ENCODE measurements at places on chromosomes 4 and X. TPM values are rescaled to one million over a fixed set of nuclear protein-coding genes. Genes with fewer than 3 reads are reported as not detected.

The SHOX gene
- 13.4 TPM for total RNA-seq

- H3K27me3 ChIP-seq, result no peaks in the 10 kb centered on the region
- H3K27ac ChIP-seq, result no peak overlapping the region
- DNase-seq, result no peak
- H3K4me3 ChIP-seq, result no peak overlapping the region
- peaks cover 36% of the 10 kb centered on the region for H3K4me1 ChIP-seq
These were observed 15.6 kb downstream of the BST1 start for GRCh38 chr4:15718465-15718864.

DNA sequence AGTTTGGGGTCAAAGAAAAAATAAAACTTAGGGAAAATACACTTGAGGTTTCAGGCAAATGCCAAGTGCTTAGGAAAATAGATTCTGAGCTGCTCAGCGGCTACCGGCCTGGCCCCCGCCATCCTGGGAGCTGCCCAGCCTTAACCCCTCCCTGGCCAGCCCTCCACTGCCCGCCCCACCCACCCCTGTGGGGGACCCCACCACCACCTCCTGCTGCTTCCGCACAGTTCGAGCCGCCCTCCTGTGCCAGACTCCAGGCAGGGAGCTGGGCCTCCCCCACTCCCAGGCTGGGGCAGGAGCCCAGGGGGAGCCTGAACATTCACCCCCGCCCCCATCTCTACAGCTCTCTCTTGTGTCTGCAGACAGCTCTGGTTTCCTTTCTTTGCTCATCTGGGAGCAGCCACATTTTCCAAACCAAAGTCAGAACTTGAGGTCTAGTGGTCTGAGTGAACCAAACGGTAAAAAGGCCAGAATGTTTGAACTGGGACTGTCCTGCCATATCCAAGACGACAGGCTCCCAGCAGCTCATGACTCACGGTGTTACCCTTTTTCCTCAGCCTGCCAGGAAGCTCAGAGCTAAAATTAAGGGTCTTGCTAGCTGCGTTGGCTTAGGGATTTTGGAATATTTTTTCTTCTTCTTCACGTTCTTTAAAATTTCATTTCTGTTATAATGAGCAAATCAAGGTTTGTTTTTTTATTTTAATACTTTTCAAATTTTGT, 4.7 kb upstream of the FGFR3 start:
- H3K36me3 ChIP-seq, result no peaks in the 10 kb centered on the region
- peaks cover 7% of the 10 kb centered on the region for H3K27me3 ChIP-seq
- H3K4me1 ChIP-seq, result no peaks in the 10 kb centered on the region

The KLB gene
- not detected for total RNA-seq

Data from osteoblast (primary cell).